ENCODE measurements at places on chromosomes 12 and 14.
A peak's percentile ranks its signal among the peaks of the same experiment; 100 is the strongest.

- no peak for DNase-seq
These were observed 45.1 kb upstream of the GRIP1 start for GRCh38 chr12:66724026-66724425.

GRCh38 chr12:112979041-112979680 lies 842 bp downstream of the OAS2 start:
- DNase-seq = no peak

GRCh38 chr14:47269756-47270492 lies 405.5 kb downstream of the MDGA2 start:
- DNase-seq = no peak

DNA sequence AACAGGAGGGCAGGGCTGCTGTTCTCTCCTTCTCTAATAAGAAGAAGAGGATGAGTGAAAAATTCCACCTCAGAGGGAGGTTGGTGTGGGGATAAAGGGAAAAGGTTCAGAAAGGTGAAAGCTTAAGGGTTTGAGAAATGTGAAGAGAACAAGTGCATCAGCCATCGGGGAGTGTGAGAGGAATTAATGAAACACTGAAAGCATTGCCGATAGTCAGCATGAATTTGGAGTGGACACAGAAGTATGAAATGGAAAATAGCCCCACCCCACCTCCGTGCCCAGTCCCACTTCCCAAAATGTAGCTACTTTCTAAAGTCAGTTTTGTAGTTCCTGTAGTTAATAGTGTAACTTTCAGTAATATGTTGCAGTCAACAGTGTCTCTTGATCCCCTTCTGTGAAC lies 33.4 kb downstream of the DIP2B start:
- no peak for DNase-seq

GRCh38 chr12:124326871-124327270 lies 32.0 kb downstream of the RFLNA start:
- no peak for DNase-seq

- peak; percentile 52 for DNase-seq
These were observed at the start of gene GALNT6 for GRCh38 chr12:51391283-51392123. GALNT6 (minus strand) TSS chr12:51391406; CDS start chr12:51379781, 11,625 bp downstream.

DNA sequence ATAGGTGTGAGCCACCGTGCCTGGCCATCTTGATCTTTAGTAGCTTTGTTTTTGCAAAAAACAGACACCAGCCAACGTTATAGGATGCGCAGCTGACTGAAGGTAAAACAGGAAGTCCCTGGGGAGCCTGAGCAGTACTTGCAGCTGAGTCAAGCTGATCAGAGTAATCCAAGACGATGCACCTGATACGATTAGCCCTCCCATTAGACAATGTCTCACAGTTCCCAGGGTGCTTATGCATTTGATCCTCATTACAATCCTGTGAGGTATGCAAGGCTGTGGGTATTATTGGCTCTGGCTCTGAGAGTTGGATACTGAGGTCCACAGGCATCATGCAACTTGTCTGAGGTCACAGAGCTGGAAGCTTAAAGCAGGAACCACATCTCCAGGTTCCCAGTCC lies 8.1 kb downstream of the KRT18 start:
- DNase-seq = no peak

GRCh38 chr14:66495218-66496098 lies 9.3 kb downstream of the CCDC196 start:
- peak; percentile 66 for DNase-seq

GRCh38 chr14:94356379-94357056 lies 31.9 kb downstream of the SERPINA1 start:
- DNase-seq = no peak

GRCh38 chr14:59391388-59391787 lies 73.8 kb downstream of the GPR135 start:
- no peak for DNase-seq

- DNase-seq = no peak
These were observed 73.0 kb downstream of the CIT start for GRCh38 chr12:119804011-119804641.

DNA sequence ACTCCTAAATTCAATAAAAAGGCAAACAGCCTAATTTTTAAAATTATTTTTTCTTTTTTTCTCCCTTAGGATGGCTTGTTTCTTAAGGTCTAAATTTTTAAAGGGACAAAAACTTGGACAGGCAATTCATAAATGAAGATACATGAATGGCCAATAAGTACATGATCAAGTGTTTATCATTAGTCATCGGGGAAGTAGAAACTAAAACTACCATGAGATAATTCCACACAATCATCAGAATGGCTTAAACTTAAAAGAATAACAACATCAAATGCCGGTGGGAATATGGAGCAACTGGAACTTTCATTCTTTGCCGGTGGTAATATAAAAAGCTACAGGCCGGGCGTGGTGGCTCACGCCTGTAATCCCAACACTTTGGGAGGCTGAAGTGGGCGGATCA lies 29.1 kb downstream of the MOK start:
- no peak for DNase-seq

DNA sequence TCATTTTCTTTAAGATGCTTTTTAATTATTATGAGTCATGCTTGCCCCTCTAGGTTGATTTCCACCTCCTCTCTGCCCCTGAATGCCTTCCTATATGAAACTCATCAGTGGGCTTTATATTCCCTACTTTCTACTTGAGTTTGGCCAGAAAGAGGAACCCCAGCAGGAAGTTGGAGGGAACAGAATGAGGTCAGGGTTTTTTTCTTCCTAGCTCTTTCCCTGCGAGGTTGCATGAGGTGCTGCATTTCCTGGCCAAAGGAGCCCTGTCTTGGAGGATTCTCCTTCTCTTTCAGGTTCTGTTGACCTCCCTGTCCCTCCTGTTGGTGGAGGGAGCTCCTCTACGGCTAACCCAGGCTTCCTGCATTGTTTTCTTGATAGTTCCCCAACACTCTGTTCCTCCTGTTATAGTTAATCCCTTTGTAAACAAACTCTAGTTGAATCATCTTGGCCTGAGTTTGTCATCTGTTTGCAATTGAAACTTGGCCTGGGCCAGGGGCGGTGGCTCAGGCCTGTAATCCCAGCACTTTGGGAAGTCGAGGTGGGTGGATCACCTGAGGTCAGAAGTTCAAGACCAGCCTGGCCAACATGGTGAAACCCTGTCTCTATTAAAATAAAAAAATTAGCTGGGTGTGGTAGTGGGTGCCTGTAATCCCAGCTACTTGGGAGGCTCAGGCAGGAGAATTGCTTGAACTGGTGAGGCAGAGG lies 15.3 kb upstream of the SPIC start:
- no peak for DNase-seq

- no peak for DNase-seq
These were observed 46.2 kb downstream of the BCAT1 start for GRCh38 chr12:24902511-24903328.

- no peak for DNase-seq
These were observed 603.4 kb upstream of the FOXG1 start for GRCh38 chr14:28163233-28163632.

GRCh38 chr14:59240356-59240755 lies 51.9 kb downstream of the DAAM1 start:
- no peak for DNase-seq

GRCh38 chr12:57496822-57497221 lies 9.0 kb downstream of the MARS1 start:
- no peak for DNase-seq

GRCh38 chr12:121205491-121205890 lies 4.4 kb upstream of the P2RX4 start:
- no peak for DNase-seq

- DNase-seq = no peak
These were observed 29.0 kb downstream of the LGMN start for GRCh38 chr14:92719421-92719820.

DNA sequence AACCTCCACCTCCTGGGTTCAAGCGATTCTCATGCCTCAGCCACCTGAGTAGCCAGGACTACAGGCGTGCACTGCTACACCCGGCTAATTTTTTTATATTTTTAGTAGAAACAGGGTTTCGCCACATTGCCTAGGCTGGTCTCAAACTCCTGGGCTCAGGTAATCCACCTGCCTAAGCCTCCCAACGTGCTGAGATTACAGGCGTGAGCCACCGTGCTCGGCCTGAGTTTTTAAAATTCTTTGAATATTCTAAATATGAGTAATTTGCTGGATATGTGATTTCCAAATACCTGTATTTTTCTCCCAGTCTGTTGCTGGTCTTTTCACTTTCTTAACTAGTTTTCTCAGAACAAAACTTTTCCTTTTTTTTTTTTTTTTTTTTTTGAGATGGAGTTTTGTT lies 27.4 kb downstream of the GIT2 start:
- no peak for DNase-seq

- no peak for DNase-seq
These were observed 18.3 kb downstream of the IL26 start for GRCh38 chr12:68207276-68207675.

DNA sequence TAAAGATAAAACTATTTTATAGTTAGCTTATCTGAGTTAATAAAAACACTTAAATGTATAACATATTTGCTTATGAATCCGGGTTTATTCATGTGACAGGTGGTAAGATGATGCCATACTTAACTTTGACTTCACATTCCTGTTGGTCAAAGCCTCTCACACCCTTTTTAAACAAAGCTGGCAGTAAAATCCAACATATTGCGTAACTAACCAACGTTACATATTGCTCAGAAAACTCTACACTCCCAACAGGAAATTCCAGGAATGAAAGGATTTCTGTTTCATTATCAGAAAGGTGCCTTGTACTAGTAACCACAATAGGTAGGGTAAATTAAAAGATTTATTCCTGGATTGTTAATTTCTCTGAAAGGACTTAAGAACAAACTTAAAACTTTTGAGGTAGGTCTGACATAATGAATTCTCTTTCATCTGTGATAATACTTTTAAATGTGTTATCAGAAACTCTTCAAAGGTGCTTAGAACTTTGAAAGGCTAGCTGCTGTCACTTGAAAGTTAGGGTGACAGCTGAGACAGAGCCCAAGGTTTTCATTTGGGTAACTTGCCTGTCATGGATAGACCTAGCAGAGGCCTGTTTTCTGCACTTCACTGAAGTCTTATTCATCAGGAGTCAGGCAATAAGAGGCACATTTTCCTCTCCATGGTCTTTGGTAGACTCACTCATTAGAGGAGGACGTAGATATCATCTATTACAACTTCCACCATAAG lies 23.8 kb upstream of the CATSPERB start:
- no peak for DNase-seq

DNA sequence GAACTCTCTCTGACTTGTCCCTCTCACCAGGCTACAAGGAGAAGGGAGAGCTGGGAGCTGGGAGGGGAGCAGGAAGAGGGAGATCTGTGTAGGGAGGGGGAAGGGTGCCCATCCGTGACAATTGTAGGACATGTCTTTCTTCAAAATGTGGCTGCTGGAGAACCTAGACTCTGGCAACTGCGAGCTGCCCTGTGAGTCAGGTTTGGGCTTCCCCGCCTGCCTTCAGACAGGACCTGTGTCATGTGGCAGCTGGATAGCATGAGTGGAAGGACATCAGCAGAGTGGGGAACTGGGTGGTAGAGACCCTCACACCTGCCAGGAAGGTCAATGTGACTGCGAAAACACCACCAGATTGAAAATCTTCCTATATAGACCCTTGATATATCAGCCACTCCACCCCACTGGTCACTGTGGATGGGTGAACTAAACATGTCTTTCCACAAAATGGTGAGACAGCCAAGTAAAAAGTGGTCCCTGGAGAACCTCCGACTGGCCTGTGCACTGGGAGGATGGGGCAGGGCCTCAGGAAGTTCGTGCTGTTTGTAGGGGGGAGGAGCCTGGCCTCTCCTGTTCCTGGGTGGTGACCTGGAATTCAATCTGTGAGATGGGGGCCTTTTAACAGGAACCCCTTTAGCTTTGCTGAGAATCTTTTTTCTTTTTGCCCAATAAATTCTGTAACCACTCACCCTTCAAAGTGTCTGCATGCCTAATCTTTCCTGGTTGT lies 62.2 kb upstream of the CAPRIN2 start:
- DNase-seq = no peak

DNA sequence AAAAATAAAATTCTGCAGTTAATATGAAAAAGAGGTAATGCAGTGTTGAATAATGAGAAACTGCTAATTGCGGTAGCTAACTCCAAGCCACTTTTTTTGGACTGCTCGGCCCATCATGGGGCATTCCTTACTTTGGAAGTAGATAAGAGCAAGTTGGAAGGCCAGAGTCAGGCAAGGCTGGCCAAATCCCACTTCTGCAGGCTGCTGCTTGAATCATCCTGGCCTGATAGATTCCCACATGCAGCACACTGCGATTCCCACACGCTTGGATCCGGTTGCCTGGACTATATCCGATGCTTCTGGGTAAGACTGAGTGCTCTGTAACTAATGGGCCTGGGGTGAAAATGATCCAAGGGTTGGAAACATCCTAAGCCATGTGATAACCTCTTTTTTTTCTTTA lies 10.6 kb downstream of the EIF2B2 start:
- no peak for DNase-seq

DNA sequence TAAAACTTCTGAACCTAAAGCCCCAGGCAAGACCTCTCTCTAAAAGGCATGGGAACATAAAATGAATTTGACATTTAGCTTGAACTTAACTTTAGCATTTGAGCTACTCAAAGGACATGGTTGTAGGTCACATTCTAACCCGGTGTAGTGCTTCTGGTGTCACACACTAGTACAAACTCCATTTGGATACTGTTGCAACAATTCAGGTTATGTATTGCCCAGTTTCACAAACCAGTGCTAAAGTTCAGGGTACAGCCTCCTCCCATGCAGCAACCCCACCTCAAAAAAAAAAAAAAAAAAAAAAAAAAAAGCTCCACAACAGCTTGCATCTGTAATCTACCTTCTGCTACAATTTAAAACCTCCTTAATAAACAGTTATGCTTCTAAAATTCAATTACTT lies 7.8 kb downstream of the PPTC7 start:
- no peak for DNase-seq

DNA sequence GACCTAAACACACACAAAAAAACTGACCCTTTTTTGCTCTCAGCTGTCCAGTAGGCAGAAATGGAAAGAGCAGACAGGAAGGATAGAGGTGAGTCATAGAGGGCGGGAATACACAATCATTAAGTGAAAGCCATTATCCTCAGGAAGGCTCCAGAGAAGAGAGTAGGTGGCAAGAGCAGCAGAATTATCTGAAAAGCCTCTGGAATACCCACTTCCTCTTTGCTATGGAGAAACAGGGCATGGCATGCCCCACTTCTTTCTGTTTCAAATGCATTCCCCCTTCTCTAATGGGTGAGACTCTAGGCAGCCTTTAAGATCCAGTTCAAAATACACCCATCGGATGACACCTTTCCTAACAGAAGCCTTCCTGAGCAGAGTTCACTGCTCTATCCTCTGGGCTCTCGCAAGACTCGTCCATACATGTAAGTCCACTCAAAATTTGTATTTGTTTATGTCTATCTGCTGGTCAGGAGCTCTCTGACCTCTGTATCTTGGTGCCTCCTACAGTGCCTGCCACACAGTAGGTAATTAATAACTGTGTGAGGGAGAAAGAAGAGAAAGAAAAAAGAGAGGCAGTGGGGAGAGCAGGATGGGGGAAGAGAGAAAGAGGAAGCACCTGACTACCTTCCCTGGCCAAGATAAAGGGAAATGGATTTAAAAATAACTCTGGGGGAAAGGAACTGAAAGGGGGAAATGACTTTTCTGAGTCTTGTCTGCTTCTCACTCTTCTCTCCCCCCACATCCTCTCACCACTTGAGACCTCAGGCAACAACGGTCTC lies 8.5 kb downstream of the KLHL33 start:
- DNase-seq = peak; percentile 79

DNA sequence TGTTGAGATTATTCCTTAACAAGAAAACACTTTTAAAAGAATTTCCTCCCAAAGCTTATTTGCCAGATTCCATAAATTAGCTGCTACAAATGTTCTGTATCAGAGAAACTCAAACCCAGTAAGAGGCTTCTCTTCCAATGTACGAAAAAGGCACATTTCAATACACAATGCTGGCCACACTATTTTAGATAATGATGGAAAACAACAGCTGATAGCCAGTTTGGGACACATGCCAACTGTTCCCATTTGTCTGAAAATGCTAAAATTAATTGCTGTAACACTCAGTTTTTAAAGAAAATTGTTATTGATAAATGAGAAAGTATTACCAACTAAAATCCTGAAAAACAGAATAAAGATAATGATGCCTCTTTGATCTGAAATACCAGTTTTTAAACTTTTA lies 4.4 kb downstream of the CFL2 start:
- DNase-seq = no peak
